ENCODE measurements at places on chromosomes 3 and 15.

- DNase-seq: no peak
Measured at GRCh38 chr3:13177236-13177635, 104.0 kb upstream of the IQSEC1 start.

DNA sequence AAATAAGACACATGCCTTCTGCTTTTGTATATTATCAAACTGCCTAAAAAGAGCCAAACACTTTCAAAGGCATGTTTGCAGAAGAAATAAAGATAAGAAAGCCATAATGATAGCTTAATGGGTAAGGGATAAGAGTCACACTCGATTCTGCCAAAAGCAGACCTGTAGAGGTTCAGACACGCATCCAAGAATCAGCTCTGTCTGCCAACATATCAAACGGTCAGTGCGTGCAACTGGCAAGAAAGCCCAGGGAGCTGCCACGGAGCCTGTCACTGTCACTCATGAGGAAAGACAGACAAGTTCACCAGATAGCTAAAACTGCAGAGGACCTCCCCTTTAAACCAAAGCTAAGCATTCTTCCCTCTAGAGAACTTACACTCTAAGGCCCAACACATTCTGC, 23.2 kb downstream of the DCP1A start:
- no peak for DNase-seq

GRCh38 chr3:184571750-184572377, 10.3 kb downstream of the EPHB3 start:
- no peak for DNase-seq

GRCh38 chr3:81437683-81438082, 323.8 kb downstream of the GBE1 start:
- DNase-seq: no peak

- DNase-seq: peak; percentile 11
Measured at GRCh38 chr3:104273046-104273649, 1093.6 kb upstream of the ALCAM start.

GRCh38 chr3:127077505-127078064, 94.7 kb downstream of the PLXNA1 start:
- no peak for DNase-seq

- DNase-seq: no peak
Measured at GRCh38 chr15:41530363-41530956, 13.6 kb downstream of the RPAP1 start.

- DNase-seq: no peak
Measured at GRCh38 chr3:70977712-70978111, 605.8 kb downstream of the FOXP1 start.

GRCh38 chr3:141323936-141324704, 44.2 kb upstream of the ZBTB38 start:
- no peak for DNase-seq

- no peak for DNase-seq
Measured at GRCh38 chr3:4407941-4408340, 59.1 kb downstream of the SUMF1 start.

- no peak for DNase-seq
Measured at GRCh38 chr3:129263161-129263910, 13.9 kb downstream of the COPG1 start.

GRCh38 chr3:143443851-143444331, 324.3 kb downstream of the CHST2 start:
- DNase-seq: peak; percentile 15

DNA sequence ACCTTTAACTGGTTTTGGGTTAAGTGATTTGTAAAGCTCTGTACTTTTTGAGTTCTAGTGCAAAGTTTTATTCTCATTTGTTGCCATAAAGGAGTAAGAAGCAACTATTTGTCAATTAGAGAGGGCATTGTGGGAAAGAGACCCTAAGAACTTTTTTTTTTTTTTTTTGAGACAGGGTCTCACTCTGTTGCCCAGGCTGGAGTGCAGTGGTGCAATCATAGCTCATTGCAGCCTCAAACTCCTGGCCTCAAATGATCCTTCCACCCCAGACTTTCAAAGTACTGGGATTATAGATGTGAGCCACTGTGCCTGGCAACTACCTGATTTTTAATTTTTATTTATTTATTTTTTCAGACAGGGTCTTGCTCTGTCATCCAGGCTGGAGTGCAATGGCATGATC, 4.9 kb downstream of the CHP1 start:
- DNase-seq: no peak

DNA sequence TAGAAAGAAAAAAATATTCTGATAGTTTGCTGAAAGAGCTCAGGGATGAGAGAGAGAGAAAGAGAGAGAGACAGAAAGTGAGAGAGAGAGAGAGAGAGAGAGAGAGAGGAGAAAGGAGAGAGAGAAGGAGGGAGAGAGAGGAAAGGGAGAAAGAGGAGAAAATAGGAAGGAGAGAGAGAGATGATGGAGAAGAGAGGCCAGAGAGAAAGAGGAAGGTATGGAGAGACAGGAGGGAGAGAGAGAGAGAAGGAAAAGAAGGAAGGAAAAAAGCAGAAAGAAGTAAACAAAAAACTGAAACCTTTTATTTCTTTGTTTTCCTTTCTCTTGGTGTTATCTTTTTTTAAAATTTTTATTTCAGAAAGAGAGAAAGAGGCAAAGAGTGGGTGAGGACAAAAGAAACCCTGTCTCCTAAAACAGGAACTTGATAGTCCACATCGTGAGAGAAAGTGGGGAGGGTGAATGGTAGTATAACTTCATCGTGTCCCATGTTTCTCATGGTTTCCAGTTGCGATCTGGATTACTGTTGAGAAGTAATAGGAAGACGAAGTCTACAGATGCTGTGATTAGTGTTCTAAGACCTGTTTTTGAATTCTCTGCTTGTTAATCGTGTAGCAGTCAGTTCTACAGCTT, 279.7 kb downstream of the LPP start:
- no peak for DNase-seq

GRCh38 chr15:52496776-52497470, 31.8 kb downstream of the MYO5A start:
- no peak for DNase-seq

DNA sequence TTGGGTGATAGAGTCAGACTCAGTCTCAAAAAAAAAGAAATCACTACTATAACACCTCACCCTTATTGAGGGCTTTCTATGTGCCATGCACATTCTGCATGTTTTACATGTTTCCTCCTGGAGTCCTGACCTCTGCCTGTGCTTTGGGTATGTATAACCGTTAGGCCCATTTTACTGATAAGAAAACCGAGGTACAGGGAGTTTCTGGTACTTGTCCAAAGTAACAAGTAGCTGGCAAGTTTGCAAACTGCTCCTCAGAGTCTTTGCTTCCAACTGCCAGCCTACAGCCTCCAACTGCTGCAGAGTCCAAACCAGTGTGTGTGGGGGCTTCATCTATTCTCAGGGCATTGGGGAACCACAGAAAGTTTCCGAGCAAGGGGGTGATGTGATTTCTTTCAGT, 3.7 kb upstream of the GNAI2 start:
- no peak for DNase-seq

GRCh38 chr15:53312707-53313106, 446.8 kb downstream of the WDR72 start:
- no peak for DNase-seq

- DNase-seq: no peak
Measured at GRCh38 chr3:10253731-10254130, 5.5 kb downstream of the TATDN2 start.

GRCh38 chr3:170759511-170760173, 110.4 kb downstream of the RPL22L1 start:
- DNase-seq: no peak

All from muscle of arm (tissue), 14 donors.